NCI-H1930 (cell line): ENCODE measurements at places on chromosomes 7 and 10.

DNA sequence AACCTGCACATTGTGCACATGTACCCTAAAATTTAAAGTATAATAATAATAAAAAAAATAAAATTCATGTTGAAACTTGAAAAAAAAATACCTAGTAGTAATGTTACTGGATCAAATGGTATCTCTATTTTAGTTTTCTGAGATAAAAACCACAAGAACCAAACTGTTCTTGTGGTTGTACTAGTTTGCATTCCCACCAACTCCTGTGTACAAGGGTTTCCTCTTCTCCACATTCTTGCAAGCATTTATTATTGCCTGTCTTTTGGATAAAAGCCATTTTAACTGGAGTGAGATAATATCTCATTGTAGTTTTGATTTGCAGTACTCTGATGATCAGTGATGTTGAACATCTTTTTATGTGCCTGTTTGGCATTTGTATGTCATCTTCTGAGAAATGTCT is 177.7 kb downstream of the KIF20B start:
- DNase-seq, result no peak

GRCh38 chr10:91653219-91653870 is 20.5 kb upstream of the PPP1R3C start:
- DNase-seq, result no peak

DNA sequence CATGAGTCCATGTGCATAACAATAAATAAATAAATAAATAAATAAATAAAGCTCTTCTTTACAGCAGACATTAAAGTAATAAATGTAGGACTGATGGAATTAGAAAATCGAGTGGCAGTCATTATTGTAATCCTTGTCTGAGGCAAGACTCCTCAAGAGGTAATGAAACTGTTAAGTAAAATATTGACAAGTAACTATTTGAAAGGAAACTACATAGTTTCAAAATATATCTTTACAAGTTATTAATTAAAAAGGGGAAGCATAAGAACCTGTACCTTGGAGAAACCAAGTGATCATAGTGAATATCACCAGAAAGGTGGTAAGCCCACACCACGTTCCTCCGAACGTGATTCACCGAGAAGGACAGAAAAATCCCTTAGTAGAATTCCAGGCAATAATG is 285.6 kb upstream of the SORCS1 start:
- no peak for DNase-seq

DNA sequence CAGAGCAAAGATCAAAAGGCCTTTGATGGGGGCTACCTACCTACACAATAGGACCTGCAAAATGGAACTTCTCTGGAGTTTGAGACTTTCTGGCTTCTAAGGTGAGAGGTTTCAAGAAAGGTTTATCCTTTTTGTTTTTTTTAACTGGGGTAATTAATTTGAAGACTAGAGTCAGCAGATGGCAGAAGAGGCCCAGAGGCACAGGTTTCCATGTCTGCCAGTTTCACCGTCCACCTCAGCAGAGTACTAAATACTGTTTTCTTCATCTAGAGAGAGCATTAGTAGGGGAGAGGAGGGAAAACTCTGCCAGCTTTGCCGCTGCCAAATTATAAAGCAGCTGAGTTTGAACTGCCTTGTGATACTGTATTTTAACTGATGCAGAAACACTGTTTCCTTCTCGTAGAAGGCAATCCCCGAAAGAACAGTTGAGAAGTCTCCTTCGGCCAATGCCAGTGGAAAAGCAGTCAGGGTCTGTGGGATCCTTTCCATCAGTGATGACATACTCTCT is 138.7 kb downstream of the SLC25A13 start:
- no peak for DNase-seq
